ENCODE measurements at places on chromosomes 3 and 15.

GRCh38 chr3:187946163-187946691, 201.0 kb upstream of the BCL6 start:
- DNase-seq: no peak

DNA sequence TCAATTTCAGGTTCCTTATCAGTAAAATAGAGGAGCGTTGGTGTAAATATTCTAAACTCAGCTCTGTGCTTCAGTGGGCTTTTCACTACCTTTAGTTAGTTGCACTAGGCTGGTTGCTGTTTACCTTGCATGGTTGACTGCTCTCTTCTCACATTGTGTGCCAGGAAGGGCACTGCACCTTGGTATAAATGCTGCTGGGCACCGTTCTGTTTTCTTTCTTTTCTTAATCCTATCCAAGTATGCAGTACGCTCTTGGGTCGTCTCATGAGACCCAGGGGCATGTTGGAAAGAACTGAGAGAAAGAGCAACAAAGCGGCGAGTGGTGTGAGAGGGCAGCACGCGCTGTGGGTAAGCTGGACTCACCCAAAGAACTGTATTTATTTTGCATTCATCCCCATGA, 22.4 kb downstream of the KCNMB2 start:
- no peak for DNase-seq

DNA sequence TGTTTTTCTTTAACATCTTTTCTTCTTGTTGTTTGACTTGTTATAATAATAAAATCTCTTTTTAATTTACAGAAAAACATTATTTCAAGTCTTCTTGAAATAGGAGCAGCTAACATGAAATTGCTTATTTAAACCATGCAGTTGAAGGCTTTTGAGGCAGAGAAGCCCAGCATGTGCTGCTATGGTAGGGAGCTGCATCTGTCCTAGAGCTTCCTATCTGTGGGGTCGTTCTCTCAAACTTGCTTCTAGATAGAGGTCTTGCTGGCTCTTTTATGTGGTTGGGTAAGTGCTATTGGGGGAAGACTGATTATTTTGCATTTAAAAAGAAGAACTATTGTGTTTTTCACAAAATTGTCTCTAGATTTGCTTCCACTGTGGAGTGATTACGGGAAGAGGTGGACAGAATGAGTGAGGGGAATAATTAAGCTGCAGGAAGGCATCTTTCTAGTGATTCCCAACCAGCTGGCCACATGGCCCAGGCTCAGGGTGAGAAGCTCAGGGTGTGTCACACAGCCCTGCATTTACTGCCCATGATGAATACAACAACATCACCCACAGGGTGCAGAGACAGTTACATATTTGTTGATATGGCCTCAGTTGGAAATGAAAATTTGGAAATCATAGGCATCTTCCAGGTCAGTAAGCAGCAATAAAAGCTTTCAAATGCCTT, 98.7 kb downstream of the CHST2 start:
- no peak for DNase-seq

DNA sequence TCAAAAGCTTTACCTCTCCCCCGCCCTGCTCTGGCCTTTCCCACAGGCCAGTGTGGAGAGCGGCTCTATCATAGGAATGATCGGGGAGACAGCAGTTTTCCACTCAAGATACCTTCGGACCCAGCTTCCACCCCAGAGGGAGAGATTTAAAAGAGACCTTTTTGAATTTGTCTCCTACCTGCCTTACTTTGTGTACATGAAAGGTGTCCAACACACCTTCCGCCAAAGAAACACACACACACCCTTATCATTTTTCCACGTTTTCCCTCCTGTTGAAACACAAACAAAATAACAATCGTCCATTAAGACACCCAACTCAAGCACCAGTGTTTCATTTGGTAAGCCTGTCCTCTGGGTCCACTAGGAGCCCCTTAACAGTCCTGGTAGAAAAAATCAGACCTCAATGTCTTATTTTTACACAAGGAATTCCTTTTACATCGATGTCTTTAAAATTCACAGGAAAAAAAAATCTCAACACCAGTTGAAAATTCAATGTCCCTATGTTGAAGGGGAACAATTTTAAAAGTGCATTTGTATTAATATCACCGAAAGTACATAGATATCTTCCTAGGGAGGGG, 4.0 kb downstream of the HES1 start:
- no peak for DNase-seq

GRCh38 chr3:109608574-109608973, 271.2 kb upstream of the DPPA4 start:
- DNase-seq: no peak

- no peak for DNase-seq
These were observed 2.4 kb downstream of the ARHGEF3 start for GRCh38 chr3:56799251-56799882.

GRCh38 chr3:61415201-61415600, 146.2 kb upstream of the PTPRG start:
- DNase-seq: no peak

- DNase-seq: no peak
These were observed 2.4 kb upstream of the CORO2B start for GRCh38 chr15:68576235-68576892.

DNA sequence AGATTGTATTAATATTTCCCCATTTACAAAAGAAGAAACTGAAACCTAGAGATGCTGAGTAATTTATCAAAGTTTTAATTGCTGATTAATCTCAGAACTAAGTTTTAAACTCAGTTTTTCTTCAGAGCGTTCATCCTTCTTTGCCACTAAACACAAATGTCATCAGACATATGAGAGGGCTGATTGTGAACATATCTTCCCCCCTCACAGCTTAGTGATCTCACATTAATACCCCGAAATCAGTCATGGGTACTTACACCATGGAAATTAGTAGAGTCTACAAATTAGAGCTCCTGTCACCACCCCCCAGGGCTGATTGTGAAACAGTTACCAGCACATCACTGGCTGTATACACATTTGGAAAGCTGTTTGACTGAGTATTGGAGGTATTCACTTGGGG, 189.3 kb upstream of the SGO1 start:
- DNase-seq: no peak

DNA sequence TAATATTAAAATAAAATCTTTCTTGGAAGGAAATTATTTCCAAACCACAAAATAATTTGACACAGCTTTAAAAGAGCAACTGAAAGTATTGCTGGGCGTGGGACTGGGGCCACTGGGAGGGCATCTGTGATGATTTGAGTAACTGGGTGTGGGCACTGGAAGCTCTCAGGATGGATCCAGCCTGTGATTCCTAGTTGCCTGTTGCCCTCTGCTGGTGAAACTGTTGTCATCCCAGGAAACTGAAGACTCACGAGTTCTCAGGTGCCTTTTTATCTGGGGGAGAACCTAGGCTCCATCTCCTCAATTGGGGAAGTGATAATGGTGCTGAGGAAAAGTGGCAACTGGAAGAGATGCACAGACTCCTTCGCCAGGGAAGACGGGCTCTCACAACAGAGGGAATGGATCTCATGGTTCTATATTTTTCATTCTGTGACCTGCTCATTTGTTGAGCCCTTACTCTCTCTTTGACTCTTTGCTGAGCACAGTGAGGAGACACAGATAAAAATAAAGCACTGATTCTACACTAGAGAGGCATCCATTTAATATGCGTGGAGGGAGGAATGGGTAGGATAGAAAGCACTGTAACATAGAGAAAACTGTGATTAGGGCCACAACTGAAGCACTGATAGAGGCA, 61.6 kb downstream of the TPRG1 start:
- peak; percentile 31 for DNase-seq

- no peak for DNase-seq
These were observed 346.6 kb downstream of the RBMS3 start for GRCh38 chr3:29627136-29628117.

DNA sequence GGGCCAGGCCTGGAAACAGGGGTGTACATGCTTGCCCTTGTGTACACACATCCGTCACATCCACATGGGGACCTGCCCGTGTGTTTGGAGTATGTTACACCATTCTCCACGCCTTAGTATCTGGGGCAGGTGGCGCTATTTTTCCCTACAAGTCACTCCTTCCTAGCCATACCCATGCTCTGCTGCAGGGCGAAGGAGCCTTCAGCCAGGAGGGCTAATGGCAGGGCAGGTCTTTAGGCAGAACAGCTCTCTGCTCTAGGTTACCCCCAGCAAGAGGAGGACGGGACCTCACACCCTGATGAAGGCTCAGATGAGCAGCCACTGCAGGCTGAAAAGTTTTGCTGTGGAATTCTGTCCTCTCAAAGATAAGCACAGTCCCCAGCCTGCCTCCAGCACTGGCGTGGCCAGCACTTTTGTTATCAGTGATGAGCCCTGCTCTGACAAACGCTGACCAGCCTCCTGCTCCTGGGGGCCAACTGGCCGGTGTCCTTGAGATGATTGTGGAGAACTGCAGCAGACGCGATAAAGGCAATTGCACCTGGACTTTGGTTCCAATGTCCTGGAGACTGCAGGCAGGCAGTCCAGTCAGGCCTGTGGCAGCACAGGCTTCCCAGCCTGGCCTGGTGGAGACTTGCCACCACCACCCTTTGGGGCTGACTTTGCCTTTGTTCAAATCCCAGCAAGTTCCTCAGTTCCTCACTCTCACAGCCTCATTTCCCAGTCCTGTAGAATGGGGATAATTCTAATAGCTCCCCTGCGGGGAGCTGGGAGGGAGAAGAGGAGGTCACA, 19.8 kb upstream of the PIGZ start:
- no peak for DNase-seq

GRCh38 chr3:43423142-43423541, 136.8 kb downstream of the SNRK start:
- DNase-seq: no peak

- no peak for DNase-seq
These were observed 83.0 kb downstream of the VGLL4 start for GRCh38 chr3:11560746-11561145.

DNA sequence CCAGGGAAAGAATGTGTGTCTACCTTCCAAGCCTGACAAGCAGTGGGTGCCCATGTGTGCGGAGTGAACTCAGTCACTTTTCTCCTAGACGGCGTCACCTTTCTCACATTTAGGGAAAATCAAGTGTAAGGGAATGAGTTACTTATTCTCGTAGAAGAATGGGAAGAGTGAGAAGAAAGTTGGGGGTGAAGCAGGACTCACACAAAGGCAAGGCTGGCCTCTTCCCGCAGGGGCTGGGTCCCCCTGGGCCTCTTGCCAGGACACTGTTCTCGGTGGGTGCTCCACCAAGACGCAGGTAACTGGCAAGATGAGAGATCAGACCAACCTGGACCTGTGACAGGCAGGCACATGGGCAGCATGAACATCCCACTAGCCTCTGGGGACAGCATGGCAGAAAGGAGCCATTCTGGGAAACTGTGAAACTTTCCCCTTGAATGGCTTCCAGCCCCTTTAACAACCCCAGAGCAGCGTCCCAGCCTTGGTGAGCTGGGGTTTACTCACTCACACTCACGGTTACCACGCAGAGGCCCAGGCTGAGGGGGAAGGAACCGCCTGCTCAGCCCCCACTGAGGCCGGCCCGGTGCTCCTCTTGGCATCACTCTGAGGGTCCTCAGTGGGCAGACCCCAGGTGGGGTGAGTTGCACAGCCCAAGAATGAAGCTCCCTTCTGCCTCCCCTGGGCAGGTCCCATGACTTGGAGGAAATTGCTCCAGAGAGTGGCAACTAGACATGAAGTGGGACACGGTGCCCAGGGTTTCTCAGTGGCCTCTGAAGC, 15.0 kb upstream of the SRP14 start:
- DNase-seq: no peak

- DNase-seq: no peak
These were observed 70.2 kb upstream of the ARRDC4 start for GRCh38 chr15:97890307-97890706.

DNA sequence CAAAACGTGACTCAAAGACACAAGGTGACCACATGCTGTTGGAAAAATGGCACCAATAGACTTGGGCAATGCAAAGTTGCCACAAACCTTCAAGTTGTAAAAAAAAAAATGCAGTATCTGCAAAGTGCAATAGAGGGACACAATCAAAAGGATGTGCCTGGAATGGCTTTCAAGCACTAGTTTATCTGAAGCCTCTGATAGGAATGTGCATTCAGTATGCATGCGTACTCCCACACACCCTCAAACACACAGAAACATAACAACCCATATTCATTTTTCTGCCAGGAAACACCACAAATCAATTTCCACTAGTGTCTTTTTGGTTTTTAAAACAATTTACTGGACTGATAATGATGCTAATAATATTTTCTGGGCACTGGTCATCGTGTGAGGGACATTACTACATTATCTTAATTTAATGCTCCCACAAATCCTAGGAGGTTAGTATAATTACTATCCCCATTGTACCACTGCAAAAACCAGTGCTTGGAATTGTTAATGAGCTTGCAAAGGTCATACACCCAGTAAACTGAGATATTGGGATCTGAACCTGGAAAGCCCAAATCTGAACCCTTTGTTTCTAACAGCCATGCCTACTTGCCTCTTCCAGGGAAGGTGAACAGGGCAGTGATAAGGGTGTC, 298.7 kb downstream of the MAGI1 start:
- DNase-seq: no peak

GRCh38 chr3:28252001-28252431, 10.6 kb downstream of the CMC1 start:
- no peak for DNase-seq

DNA sequence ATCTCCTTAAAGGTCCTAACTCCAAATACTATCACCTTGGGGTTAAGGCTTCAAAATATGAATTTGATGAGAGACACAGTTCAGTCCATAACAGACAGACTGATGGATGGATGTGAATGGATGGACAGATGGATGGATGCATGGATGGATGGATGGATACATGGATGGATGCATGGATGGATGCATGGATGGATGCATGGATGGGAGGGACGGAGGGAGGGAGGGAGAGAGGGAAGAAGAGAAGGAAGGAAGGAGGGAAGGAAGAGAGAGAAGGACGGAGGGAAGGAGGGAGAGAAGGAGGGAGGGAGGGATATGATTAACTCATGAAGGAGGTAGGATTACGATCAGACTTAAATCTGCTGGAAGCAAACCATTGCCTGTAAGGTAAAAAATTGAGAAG, 192.4 kb downstream of the LRRN1 start:
- DNase-seq: no peak

GRCh38 chr3:5675319-5675718, 487.8 kb downstream of the EDEM1 start:
- no peak for DNase-seq

DNA sequence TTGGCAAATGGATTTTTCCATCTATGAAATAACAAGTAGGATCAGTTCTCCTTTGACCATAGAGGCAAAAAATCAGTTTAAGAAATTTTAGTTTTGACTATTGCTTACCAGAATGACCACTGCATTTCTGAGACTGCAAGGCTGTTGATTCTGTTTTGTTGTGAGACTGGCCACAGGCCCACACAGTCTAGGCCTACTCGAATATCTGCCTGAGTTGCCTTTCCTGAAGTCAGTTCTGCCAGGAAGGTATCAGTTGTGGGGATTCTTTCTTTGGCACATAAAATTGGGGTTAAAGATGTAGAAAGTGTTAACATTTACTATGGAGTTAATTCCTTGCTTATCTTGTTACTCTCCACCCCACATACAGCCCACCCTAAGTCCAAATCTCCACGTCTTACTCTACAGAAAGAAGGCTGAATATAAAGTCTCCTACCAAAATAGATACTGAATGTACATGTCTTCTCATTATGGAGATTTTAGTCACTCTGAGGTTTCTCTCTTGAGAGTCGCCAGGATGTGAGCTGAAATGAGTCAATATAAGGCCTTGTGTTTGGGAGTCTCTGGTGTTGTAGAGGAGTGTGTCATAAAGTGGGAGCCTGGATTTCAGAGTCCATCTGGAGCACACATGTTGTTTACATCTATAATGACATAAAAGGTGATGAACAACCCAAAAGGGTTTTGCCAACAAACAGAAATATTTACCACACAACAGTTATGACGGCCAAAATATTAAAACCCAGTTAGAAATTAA, 45.0 kb upstream of the WWTR1 start:
- no peak for DNase-seq

GRCh38 chr3:159168788-159169187, 366.9 kb downstream of the MFSD1 start:
- no peak for DNase-seq

Data from epithelial cell of prostate (primary cell).